ENCODE measurements at places on chromosomes 11 and 22. TPM values are rescaled to one million over a fixed set of nuclear protein-coding genes. Genes with fewer than 3 reads are reported as not detected.

Gene MS4A3
- total RNA-seq, result not detected

Gene PDGFB
- under 0.01 TPM for total RNA-seq

Gene C1QTNF5
- total RNA-seq, result 18.4 TPM

Gene DAGLA
- 4.4 TPM for total RNA-seq

Gene DDX17
- 381 TPM for total RNA-seq

Gene RASGRP2
- 0.09 TPM for total RNA-seq

Gene C2CD3
- total RNA-seq, result 15.9 TPM

Gene OR51B5
- total RNA-seq, result 0.30 TPM

Gene POLR2F
- total RNA-seq, result 26.1 TPM

Gene AMPD3
- 16.0 TPM for total RNA-seq

Gene KCTD21
- 7.4 TPM for total RNA-seq

Gene CCDC89
- total RNA-seq, result 2.5 TPM

Gene TEAD1
- 94.4 TPM for total RNA-seq

Gene MS4A6A
- total RNA-seq, result not detected

Gene CCND1
- 1,962 TPM for total RNA-seq

Gene SLC35C1
- total RNA-seq, result 11.9 TPM

Gene TPBGL
- 0.05 TPM for total RNA-seq

Gene SLC22A12
- not detected for total RNA-seq

Measured in smooth muscle cell of the umbilical artery (primary cell).